Heart left ventricle (tissue), 16 donors: ENCODE measurements at places on chromosomes 12 and 14. TPM values are rescaled to one million over a fixed set of nuclear protein-coding genes. Genes with fewer than 3 reads are reported as not detected.
A peak's percentile ranks its signal among the peaks of the same experiment; 100 is the strongest.

The INHBC gene
- total RNA-seq: not detected

The SERPINA9 gene
- total RNA-seq: not detected

The FGF6 gene
- total RNA-seq: not detected

DNA sequence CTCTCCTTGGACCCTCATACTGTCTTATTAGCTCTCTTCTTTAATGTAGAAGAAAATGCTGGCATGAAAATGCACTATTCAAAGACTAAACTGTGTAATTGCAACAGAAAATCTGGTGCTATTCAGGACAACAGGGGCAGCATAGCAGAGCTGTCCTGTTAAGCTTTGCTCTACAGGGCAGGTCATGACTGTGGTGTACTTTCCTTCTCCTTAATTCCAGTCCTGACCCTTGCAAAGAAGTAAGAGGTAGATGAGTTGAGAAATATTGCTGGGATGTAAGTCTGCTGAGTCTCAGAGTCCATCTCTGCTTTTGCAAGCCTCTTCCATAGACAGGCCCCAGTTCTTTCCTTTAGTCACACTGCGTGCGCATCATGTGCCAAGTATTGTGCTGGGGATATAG lies 52.6 kb upstream of the STK38L start:
- DNase-seq: no peak

DNA sequence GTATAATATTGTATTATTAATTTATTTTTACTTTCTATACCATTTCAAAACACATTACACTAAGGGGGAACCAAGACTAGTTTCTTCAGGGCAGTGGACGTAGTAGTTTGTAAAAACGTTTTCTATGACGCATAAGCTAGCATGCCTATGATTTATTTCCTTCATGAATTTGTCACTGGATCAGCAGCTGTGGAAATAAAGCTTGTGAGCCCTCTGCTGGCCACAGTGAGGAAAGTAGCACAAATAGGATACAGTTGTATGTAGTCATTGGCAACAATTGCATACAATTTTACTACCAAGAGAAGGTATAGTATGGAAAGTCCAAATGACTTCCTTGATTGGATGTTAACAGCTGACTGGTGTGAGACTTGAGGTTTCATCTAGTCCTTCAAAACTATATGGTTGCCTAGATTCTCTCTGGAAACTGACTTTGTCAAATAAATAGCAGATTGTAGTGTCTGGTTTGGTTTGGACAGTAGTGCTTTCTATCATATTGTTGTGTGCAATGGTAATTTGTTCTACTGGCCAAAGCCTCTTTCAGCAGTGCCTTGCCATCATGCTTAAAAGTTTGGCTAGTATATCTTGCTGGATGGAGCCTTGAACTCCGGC lies 24.3 kb upstream of the PLEKHD1 start:
- DNase-seq: peak; percentile 49

DNA sequence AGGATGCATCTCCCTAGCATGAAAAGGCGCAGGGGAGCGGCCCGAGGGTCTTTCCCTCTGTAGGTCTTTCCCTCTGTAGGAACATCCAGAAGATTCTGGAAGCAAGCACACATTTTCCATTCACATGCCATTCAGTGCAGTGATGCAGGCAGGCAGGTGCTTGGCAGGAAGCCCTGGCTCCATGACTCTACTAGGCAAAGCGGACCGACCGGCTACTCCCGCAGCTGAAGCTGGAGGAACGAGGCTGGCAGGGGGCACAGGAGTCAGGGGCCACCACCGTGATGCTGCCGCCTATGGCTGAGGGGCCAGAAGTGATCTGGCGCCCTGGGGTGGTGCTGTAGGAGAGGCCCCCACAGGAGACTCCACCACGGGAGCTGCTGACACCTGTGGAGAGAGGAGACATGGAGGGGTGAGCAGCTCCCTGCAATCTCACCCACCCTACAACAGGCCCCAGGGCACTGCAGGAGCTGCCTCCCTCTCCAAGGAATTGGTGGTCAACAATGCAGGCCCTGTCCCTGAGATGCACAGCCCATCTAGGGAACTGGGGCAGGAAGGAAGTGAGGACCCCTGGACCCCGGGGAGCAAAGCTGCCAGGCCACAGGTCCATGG lies 6.5 kb downstream of the KRT85 start:
- no peak for DNase-seq

GRCh38 chr12:31006416-31007152 lies 67.1 kb upstream of the DDX11 start:
- no peak for DNase-seq

- DNase-seq: no peak
These were observed 145.0 kb downstream of the WIF1 start for GRCh38 chr12:64976131-64976530.

- no peak for DNase-seq
These were observed 72.8 kb downstream of the SPATS2 start for GRCh38 chr12:49440035-49440434.

- DNase-seq: no peak
These were observed 20.4 kb downstream of the JDP2 start for GRCh38 chr14:75448209-75448608.

- no peak for DNase-seq
These were observed 285.0 kb downstream of the SLC6A15 start for GRCh38 chr12:84627593-84627992.

DNA sequence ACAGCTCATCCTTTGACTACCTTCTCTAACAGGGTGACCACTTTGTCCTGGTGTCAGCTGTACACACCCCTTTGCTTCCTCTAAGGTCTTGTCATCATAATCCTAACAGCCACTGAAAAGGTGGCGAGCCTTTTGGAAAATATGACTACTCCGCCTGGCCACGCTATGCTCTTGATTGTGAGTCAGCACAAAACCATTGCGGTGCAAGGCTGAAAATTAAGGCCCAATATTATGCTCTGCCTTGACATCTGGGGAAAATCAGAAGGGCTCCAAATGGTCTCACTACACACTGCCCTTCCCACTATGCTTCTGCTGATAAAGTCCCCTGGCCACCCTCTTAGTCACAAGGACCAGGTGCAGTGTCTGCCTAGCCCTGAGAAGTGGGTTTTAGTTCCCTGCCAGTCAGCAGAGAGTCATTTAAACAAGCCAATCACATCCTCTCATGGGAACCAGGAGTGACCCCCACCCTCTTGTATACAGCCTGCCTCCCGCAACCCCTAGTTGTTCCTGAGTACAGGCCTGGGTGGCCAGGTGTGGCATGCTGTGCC lies 34.3 kb downstream of the FGD6 start:
- DNase-seq: no peak

DNA sequence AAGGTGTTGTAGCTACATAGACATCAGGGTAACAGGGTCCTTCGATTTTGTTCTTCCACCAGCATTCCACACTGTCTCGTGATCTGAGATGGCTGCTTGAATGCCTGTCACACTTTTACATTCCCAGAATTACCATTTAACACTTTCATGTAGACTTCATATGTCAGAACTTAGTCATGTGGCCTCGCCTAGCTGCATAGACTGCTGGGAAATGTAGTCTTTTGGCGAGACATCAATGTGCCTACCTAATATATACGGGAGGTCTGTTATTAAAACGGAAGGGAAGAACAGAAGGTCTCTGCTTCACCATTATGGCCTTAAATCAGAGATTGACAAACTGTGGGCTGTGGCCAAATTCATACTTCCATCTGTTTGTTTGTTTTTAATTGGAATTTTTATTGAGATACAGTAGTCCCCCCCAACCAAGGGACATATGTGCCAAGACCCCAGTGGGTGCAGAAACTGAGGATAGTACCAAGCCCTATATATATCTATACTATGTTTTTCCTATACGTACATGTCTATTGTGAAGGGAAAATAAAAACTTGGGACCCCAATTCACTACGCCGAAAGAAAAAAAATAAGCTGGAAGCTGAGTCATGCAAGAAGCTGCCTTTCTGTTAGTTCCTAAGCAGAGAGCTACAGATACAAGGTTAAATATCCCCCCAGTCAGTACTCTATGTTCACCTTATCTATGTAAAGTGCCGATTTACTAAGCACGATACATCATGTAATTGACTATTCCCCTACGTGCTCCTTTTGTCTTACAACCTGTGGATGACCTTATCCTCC lies 11.3 kb upstream of the HRK start:
- no peak for DNase-seq

DNA sequence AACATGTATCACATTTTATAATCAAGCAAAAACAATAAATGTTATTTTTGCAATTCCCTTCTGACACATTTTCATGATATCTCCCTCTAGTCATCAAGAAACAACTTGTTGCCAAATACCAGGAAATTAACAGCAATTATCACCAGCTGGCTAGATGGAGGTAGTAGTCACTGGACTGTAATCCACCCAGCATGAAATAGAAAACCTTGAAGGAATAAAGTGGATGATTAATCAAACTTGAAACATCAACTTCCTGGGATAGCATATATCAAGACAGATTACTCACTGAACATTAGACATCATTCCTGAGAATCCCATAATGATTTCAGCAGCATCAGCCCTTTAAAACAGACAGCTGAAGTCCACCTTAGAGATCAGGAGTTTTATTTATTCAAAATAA lies 259.0 kb downstream of the CCDC59 start:
- no peak for DNase-seq

DNA sequence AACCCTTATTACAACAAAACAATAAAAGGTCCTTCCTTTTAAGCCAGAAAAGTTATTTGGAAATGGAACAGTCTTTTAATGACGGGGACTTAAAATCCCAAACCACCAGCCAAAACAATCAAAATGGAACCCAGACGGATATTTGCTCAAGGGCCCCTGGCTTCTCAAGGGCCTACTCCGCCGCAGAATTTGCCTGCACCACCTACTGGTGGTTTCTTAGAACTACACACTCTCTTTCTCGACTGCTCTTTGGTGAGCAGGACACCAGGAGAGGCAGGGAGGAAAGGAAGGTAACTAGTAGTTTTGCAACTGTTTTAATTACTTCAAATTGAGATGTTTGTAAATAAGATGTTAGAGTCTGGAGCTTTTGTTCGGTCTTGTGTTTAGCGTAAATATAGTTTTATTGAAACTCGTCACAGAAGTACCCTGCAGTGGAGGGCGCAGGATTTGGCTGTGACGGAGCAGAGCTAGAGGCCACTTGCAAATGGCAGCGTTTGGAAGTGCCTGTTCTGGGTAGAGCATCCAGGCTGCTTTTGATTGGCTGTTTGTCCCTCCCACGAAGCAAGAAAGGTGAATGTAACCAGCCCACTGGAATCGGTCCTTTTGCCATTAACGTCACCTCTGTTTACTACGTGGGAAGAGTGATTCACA lies 238.5 kb downstream of the CACNA1C start:
- DNase-seq: no peak

- DNase-seq: no peak
These were observed 179.2 kb upstream of the DCN start for GRCh38 chr12:91361864-91362263.
